ENCODE measurements at places on chromosomes 3 and 15.

DNA sequence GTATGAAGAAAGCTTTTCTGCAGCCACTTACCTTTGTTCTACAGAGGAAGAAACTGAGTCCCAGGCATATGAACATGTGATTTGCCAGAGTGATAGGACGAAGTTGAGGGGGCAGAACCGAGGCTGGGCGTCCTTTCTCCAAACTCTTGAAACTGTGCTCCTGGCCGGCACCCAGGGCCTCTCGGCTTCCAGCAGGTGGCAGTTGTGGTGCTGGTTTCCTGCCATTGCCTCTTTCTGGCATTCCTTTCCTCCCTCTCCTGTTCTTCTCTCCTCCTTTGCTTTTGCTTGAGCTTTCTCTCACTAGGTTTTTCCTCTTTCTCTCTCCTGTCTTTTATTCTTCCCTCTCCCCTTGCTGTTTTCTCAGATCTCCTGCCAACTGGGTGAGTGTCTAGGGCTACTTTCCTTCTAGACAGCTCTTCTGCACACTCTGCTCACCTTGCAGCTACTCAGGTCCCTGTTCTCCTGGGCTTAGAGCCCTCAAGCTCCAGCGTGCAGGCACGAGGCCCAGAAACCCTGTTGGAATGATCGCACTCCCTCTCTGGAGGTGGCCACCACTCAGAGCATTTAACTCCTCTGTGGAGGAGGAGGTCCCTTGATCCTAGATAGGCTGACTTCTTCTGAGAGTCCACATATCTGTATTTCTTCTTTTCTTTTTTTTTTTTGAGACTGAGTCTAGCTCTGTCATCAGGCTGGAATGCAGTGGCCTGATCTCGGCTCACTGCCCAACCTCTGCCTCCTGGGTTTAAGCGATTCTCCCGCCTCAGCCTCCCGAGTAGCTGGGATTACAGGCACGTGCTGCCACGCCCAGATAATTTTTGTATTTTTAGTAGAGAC, 26.2 kb downstream of the TRAK1 start:
- DNase-seq, result no peak

GRCh38 chr3:146498002-146498736, 28.8 kb upstream of the PLSCR2 start:
- DNase-seq, result no peak

- no peak for DNase-seq
Measured at GRCh38 chr15:63203451-63204090, 14.2 kb downstream of the RAB8B start.

DNA sequence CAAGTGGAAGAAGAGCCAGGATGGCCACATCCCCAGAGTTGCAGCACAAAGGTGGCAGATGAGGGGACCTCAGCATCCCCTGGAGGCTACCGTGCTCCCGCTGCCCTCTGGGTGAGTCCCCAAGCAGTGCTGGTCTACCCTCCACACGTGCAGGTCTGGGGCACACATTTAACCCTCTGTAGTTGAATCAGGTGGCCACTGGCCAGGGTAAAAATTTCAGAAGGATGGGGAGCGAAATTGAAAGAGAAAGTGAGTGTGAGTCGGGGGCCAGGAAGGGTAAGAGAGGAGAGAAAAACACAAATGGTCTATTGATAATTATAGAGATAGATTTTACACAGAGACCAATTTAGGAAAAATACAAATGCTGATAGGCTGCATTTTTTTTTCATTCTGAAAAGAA, 139.5 kb upstream of the EIF1B start:
- no peak for DNase-seq
